CD4-positive, alpha-beta memory T cell (primary cell): ENCODE measurements at places on chromosomes 2 and 18.

DNA sequence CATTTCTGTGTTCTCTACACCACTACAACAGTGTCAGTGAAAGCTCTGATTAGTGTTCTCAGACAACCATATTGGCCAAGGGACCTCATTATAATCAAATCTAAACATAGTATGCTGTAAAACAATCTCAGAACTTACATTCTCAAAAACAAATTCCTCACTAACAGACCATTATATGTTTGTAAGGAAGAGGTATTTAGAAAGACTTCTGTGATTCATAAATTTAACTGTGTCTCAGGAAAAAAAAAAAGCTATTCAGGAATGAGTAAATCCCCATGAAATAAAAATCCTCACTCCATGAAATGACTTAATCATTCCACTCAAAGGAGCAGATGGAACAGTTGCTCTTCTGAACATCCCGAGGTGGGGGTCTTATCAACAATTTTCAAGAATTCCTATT is 413.0 kb downstream of the CDH2 start:
- no peak for DNase-seq

DNA sequence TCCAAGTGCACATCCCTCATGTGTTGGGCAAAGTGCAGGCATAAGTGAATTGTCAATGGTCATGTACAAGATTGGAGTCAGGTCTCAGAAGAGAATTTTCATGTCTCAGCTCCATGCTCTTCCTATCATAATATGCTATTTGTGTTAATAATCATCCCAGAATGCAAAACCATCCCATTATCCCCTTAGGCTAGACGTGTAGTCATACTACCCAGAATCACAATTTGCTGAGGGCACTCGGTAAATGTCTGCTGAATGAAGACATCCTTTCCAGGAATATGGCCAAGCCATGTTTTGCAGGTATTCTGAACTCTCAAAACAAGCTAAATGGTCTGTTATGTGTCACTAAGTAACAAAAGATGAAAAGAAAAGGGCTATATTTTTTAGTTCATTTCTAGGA is 263.8 kb downstream of the RAD51AP2 start:
- no peak for DNase-seq

DNA sequence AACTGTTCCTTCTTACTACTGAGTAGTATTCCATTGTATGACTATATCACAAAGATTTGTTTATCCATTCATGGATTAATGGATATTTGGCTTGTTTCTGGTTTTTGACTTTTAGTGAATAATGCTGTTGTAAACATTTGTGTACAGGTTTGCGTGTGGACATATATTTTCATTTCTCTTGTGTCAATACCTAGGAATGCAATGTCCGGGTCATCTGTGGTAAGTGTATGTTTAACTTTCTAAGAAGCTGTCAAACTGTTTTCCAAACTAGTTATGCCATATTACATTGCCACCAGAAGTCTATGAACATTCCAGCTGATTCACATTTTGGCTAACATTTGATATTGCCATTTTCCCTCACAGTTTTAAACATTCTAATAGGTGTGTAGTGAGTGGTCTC is 29.1 kb upstream of the SLC16A14 start:
- DNase-seq, result no peak

DNA sequence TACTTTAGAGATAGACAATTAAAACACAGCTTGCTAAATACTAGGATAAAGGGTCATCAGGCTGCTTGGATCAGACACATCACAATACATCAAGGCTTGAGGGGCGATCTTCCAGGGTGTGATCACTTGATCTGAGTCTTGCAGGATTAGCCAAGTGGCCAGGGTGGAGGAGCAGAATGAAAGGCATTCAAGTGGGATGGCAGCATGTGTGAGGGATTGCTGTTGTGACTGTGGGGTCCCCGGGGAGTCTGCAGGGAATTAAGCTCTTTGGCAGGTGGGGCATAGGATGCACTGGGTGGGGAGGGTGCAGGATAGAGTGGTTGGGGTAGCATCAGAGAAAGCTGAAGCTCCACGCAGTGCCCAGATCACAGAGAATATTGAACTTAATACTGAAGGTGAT is 58.0 kb upstream of the TMEM163 start:
- DNase-seq, result no peak

- DNase-seq, result no peak
Measured at GRCh38 chr2:2523461-2524347, 192.6 kb upstream of the MYT1L start.

GRCh38 chr2:14480906-14481305 is 151.6 kb upstream of the LRATD1 start:
- DNase-seq, result no peak

DNA sequence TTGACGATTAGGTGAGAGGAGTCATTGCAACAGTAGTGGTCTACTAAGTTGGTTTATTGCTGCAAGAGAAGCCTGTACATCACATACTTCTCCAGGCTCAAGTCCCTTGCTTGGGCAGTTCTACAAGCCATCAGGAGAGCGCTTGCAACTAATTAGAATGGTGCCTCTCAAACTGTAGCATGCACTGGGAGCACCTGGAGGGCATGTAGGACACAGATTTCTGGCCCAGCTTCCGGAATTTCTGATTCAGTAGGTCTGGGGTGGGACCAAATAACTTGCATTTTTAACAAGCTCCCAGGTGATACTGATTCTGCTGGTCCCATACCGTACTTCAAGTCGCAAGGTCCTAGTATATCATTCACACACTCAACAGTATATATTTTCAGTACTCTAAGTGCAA is 34.5 kb upstream of the CCDC88A start:
- DNase-seq, result no peak

- DNase-seq, result no peak
Measured at GRCh38 chr2:109387221-109387735, 226.5 kb downstream of the SEPTIN10 start.
